ENCODE measurements at places on chromosomes 4 and X.

- DNase-seq, result peak; percentile 19
Measured at GRCh38 chrX:110992611-110993010, 103.4 kb upstream of the PAK3 start.

GRCh38 chr4:41058426-41058825, 155.9 kb downstream of the APBB2 start:
- DNase-seq, result no peak

DNA sequence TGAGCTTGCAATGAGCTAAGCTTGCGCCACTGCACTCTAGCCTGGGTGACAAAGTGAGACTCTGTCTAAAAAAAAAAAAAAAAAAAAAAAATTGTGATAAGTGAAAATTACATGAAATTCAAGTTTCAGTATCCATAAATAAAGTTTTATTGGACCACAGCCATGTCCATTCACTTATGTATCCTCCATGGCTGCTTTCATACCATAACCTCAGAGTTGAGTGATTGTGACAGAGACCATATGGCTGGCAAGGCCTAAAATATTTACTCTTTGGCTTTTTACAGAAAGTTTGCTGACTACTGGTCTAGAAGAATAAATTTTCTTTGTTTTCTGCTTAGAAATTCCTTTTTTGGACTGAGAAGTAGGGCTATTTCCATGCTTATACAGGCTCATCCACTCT, 11.8 kb upstream of the SHISA3 start:
- no peak for DNase-seq

DNA sequence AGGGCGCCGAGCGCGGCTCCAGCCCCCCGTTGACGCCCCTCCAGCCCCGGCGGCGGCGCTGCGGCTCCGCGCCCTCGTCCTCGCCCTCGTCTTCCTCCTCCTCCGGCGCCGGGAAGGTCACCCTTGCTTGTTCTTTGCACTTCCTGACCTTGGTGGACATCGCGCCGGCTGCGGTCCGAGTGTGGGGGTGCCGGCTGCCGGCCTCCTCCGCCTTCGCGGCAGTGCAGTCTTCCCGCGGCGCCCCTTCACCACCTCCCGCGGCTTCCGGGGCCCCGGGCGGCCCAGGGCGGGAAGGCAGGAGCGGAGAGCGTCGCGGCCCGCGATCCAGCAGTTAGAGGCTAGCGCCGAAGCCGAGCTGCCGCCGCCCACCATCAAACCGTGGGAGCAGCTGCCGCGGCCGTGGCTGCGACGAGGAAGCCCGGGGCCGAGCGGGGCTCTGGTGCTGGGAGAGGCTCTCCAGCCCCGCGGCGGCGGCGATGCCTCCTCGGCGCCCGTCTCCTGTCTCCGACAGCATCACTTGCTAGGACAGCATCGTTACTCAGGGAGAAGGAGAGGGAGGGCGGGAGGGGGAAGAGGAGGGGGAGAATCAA, at the start of gene TRPC3:
Gene TRPC3, minus strand, starts transcription at position 540 of the 590 bp plus-strand sequence. Its CDS starts 380 bp downstream, at position 160.
- peak; percentile 27 for DNase-seq

DNA sequence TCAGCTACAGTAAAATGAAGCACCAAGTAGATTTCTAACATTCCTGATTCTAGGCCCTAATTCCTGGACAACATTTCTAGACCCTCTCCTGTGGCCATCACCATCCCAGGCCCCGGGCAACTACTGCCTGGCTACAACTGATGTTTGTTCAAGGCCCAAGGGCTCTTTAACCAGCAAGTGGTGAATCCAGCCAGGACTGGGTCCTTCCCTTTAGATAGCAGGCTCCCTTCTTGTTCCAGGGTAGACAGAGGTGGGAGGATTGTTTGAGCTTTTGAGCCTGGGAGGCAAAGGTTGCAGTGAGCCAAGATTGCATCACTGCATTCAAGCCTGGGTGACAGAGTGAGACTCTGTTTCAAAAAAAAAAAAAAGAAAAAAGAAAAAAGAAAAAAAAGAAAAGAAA, 12.7 kb upstream of the AADAT start:
- no peak for DNase-seq

DNA sequence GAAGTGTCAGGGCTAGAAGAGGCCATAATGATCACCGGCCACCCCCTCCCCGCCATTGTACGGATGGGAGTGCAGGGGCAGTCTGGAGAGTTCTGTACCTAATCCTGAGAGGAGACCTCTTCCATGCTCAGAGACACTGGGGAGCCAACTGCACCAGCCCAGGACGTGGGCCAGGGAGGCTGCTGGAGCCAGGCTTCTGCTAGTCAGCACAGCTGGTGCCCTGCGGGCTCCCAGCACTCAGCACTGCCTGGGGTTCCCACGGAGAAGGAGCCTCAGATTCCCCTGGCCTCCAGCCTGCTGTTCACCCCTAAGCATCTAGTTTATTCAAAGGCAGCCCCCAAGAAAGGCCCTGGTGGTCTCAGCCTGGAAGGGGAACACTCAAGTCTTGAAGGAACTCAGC, 28.8 kb downstream of the ABLIM2 start:
- no peak for DNase-seq

DNA sequence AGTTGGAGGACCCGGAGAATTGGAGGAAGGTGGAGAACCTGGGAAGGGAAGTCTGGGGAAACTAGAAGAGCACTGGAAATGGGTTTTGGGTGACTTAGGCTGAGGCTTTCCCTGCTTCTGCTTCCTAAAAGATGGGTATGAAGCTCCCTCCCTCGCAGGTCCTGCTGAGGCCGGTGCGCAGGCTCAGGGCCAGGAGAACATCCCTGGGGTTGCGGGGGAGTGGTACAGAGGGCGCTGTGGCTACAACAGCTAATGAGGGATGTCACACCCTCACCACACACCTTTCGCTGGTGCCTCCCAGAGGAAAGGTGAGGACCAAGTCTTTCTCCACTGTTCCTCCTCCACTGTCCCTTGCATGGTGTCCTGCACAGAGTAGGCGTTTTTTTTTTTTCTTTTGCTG, 15.8 kb downstream of the APLN start:
- no peak for DNase-seq

- DNase-seq, result no peak
Measured at GRCh38 chr4:4268776-4269175, 20.8 kb upstream of the TMEM128 start.

DNA sequence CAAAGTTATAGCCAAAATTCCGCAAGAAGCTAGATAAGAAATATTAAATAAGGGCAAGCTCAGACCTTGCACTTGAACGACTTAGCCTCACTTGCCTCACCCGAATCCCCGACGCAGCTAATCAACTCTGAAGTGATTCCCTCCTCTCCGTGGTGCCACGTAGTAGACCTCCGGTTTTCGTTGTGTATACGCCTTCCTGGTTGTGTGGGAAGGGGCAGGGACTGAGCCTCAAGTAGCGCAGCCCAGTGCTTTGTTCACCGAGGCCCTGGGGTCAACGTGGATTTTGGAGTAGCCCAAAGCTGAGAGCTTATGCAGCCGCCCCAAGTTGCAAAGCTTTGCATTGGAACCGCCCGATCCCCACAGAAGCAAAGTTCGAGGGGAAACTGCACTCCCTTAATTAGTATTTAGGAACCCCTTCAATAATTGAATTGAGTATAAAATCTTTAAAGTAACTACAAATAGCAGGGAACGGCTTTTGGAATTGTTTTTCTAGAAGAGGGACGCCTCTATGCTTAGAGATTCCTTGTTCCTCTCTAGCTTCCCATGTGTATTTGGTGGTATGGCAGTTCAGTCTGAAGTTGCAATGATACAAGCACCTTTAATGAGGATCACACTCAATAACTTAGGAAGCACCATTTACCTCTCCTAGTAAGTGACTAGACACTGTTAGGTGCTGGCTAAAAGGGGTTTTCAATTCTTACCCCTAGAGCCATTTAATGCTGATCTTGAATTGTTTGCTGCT, 55.7 kb downstream of the LINC00632 start:
- DNase-seq, result no peak

DNA sequence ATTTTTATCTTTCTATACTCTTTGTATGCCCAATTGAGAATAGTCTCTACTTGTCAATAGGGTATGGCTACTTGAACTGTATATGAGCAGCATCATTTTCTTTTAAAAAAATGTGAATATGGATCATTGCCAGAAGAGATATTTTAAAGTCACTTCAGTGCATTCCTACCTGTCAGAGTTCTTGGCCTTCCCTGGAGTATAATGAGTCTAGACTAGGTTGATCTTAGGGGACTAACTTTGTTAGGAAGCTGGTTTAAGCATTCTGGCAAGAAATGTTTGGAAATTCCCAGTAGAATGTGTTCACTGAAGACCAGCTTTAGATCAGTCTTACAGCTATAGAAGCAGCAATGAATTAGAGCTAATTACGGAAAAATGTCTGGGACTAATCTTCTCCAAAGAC, 178.2 kb downstream of the FAT4 start:
- no peak for DNase-seq

All from colonic mucosa (tissue), 4 donors.